ENCODE measurements at places on chromosomes 6 and 20.

DNA sequence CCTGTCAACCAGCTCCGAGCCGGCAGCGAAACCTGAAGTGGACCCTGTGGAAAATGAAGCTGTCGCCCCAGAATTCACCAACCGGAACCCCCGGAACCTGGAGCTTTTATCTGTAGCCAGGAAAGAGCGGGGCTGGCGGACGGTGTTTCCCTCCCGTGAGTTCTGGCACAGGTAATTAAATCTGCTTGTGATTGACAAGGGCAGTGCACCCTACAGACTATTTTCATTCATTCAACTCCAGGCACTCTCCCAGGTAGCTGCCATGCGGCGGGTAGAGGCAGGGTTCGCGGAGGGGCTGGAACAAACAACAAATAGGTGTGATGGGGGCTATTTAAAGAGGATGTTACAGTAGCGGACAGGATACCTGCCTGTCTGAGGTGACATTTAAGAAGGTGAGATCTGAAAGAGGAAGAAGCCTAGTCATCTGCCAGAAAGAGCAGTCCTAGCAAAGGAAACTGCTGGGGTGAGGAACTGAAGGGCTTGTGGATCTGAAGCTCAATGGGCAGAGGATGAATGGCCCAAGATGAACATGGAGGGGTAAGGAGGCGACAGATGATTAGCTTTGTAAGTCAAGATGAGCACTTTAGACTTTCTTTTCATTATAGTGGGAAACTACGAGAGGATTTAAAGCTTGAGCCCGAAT is 810 bp downstream of the MRPL18 start:
- no peak for DNase-seq

DNA sequence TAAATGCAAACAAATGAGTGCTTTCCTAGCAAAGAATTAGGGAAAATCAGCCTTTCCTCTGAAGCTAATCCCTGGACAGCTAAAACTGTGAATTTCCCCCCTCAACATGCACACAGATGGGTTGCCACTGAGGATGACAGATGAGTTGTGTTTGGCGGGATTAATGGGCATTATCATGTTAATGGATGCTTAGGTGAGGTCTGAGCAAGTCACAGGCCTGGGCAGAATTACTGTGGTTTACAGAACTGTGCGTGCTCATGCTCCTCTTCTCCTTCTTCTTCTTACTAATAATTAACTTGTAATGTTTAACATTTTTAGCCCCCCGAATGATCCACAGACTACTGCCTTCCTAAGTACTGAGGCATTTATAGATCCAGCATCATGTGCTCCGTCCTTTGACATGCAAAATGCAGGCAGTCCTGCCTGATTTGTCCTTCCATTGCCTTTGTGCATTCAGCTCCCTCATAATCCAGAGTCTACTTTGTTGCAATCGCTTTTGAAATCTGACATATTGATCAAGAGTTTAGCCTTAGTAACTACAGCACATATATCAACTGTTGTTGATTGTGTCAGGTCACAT is 753.4 kb upstream of the MMS22L start:
- no peak for DNase-seq

DNA sequence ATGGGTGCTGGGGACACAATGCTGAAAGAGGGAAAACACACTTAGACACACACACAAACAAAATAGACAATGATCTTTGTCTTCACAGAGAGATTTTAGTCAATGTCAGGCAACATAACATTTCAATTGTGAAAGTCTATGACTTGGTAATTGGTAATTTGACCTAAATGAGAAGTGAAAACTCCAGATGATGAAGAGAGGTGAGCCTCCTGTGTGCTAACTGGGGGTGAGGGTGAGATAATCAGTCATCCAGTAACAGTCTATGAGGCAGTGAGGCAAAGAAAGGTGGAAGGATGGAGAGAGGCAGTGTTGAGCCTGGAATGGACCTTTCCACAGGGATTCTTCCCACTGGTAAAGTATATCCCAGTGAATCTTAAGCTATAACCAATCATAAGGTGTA is 744.2 kb downstream of the MAFB start:
- DNase-seq, result no peak

DNA sequence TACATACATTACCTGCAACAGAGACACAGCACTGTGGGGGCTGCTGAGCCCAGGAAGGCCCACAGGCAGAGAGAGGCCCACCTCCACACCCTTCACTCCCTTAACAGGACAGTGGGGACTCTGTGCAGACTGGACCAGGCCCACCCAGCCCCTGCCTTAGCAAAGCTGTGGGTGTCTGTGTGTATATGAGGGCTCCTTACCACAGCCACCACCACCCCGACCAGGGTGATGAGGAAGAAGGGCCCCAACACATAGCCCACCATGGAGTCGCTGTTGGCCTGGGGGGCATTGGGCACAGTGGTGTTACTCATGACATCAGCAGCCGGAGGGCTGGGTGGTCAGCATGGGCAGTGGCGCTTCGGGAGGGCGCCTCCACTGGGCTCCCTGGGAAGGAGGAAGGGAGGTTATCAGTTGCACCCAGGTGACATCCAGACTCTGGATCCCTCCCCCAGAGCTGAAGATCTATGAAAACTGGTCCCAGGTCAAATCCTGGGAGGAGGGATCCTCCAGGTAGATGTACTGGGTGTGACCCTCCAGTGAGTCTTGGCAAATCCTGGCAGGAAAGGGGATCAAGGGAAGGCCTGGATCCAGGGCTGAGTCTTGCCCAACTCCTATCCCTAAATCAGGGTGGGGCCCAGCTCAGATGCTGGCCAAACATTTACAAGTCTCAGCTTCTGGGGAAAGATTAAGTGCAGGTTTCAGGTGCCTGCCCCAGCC is 1.2 kb downstream of the SMIM29 start:
- DNase-seq, result no peak

- DNase-seq, result no peak
Observed at GRCh38 chr20:53826090-53826489, 232.5 kb upstream of the ZNF217 start.

Measured in Daoy (cell line).